ENCODE measurements at places on chromosomes 4 and X. TPM values are rescaled to one million over a fixed set of nuclear protein-coding genes. Genes with fewer than 3 reads are reported as not detected.

ASB5 gene
- not detected for total RNA-seq

PLP1 gene
- total RNA-seq = 5.9 TPM

OCRL gene
- 22.4 TPM for total RNA-seq

DMP1 gene
- not detected for total RNA-seq

DNA sequence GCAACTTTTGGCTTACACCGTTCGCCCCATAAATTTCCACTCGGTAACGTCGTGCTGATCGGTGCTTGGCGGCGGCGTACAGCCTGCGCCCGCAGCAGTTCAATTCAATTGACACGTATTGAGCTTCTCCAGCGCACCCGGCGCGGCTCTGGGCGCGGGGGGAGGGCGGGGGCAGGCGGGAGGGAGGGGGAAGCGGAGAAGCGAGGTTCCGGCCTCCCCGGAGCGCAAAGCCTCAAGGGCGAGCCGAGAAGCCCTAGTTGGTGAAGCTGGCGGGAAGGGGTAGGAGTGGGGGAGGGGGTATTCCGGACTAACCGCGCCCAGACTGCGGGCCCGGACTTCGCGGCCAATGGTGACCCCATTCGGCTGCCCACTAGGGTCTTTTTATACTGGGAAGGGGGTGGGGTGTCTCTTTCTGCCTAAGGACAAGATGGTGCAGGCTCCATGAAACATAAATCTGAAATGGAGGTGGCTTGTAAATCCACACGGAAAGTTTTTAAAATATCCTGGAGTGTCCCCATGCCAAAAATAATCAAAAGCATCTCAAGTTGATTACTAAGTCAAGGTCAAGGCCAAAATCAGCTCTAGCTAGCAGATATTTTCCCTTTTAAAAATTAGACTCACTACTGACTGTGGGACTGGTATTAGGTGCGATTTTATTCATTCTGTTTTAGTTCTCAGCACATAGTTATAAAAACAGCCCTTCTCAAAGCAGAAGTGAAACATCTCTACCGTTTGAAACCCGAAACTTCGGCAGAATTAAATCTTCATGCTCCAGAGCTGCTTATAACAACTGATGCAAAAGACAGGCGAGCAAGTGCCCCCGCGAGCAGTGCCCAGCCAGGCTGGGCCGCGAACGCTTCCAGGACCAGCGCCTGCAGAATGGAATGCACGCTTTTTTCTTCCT is 1.5 kb upstream of the BCOR start:
- DNase-seq = no peak

DNA sequence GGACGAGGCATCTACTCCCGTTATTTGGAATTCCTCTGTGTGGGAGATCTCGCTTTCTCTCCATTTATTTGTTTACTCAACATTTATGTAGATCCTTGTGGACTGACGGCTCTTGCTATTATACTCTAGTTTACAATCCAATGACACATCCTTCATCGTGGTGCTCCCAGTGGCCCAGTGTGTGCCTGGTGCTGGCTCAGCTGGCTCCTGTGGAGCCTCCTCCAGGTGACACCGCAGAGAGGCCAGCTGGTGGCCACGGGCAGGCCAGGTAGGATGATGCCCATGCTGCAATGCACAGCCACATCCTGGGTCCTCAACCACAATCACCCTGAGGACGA is 84.0 kb upstream of the AFAP1 start:
- no peak for DNase-seq

DNA sequence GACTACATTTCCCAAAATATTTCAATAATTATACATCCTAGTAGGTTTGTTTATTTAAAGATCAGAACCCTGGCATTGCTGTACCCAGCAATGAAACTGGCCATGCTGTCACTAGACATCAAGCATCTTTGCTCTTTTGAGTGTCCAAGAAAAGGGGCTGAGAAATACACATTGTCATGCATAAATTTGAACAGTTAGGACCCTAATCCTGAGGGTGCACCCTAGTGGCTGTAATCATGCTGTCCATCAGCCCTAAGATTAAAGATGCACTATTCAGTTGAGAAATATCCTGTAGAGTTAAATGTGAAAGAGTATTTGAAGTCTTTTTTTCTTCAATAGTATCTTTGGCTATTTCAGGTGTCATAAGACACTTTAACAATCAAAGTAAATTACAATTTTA is 108.8 kb downstream of the NFKB1 start:
- no peak for DNase-seq

- DNase-seq = peak; percentile 88
Observed at GRCh38 chrX:134460005-134460861, at the start of gene HPRT1. Gene HPRT1 (plus strand): TSS chrX:134460165. CDS start chrX:134460312, 147 bp downstream.

DNA sequence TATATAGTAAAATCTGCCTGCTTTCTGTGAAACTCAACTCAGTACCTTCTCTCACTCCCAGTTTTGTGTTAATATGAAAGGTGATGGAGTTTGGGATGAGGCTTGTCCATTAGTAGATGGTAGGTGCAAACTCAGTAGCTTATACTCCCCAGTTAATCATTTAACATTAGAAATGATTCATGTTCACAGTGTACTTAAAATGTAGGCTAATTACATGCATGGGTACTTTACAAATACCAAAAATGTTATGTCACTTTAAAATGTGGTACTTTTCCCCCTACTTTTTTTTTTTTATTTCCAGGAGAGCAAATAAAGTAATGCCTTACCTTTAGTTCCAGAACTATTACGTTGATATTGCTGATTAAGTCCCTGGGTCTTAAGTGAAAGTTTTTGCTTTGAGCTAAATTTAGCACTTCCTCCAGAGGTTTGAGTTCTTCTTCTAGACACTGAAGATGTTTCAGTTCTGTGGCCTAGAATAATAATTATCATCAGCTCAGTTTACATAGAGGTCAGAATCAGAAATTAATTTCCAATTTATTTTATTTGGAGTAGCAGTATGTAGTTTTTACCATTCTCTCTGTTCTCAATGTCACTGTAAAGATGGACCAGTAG is 3.0 kb downstream of the IL2 start:
- DNase-seq = no peak

Measured in ascending aorta (tissue), 2 donors.